Activated CD4-positive, alpha-beta T cell treated with anti-CD3 and anti-CD28 coated beads, Interleukin-2, amount 10 ng/mL, durations not matched to agents 24 days and 14 days (primary cell): ENCODE measurements at places on chromosomes 6 and 20.

DNA sequence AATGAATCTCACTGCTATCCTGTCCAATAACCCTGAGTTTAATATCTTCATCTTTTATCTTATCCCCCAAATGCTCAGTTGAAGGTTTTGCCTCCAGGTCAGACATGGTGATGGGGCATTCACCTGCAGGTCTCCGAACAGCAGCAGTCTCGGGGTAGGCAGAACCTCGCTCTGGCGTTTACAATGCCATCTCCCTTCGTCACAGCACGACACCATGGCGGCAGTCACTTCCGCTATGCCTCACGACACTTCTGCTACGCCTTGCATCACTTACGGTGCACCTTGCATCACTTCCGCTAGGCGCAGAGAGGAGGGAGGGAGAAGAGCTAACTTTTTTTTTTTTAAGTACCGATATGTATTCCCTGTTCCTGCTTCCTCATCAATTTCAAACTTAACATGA is 194.9 kb downstream of the BCAS1 start:
- no peaks in the 10 kb centered on the region for H3K36me3 ChIP-seq
- no peak overlapping the region for H3K27ac ChIP-seq

GRCh38 chr6:161446296-161446925 is 172.6 kb upstream of the AGPAT4 start:
- DNase-seq = no peak
- H3K36me3 ChIP-seq = no peaks in the 10 kb centered on the region
- H3K4me1 ChIP-seq = peaks cover 3% of the 10 kb centered on the region
- H3K27ac ChIP-seq = no peak overlapping the region

GRCh38 chr6:53634184-53634631 is 31.3 kb downstream of the KLHL31 start:
- no peak overlapping the region for H3K27ac ChIP-seq
- peaks cover 15% of the 10 kb centered on the region for H3K27me3 ChIP-seq
- no peaks in the 10 kb centered on the region for H3K36me3 ChIP-seq
- no peak for DNase-seq

GRCh38 chr20:62461157-62461556 is 14.6 kb downstream of the GATA5 start:
- H3K36me3 ChIP-seq = no peaks in the 10 kb centered on the region
- no peaks in the 10 kb centered on the region for H3K4me1 ChIP-seq
- no peak overlapping the region for H3K27ac ChIP-seq
- no peak overlapping the region for H3K4me3 ChIP-seq
- peaks cover 2% of the 10 kb centered on the region for H3K27me3 ChIP-seq
- DNase-seq = no peak

DNA sequence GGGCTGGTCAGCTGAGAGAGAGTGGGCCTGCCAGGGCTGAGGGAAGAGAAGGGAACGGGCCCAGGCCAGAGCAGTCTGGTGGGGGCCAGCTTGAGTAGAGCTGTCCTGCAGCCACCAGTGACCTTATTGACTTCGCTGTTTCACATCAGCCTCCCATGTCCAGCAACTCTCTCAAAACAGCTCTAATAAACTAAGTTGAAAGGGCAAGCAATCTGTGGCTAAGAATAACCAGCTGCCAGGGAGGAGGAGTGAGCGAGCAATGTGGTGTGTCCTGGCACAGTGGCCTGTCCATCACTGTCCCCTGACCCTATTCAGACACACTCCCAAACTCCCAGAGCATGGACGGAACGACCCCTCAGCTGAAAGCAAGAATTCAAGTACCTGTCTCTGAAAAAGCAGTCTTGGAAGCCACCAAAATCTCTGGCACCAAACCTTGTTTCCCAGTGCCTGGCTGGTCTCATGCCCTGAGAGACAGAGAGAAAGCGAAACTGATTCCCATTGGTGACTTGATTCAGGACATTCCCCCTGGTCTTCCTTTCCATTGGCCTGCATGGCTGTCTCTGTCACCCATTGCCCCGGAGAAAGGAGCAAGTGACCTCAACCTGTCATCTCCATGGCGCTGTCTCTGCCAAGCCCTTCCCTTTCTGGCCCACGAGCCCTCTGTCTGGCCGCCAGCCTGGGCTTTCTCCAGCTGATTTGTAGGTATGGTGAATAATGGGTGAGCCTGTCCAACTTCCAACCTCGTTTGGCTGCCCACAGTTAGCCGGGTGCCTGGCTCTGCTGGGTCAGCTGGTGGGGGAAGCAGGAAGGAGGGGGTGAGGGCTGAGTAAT is at the start of gene DDO:
DDO (minus strand) TSS at position 490 of the 831 bp plus-strand sequence. CDS start 2,113 bp downstream, outside the sequence.
- H3K27me3 ChIP-seq = peaks cover 2% of the 10 kb centered on the region
- peaks cover 6% of the 10 kb centered on the region for H3K4me1 ChIP-seq
- H3K36me3 ChIP-seq = no peaks in the 10 kb centered on the region

DNA sequence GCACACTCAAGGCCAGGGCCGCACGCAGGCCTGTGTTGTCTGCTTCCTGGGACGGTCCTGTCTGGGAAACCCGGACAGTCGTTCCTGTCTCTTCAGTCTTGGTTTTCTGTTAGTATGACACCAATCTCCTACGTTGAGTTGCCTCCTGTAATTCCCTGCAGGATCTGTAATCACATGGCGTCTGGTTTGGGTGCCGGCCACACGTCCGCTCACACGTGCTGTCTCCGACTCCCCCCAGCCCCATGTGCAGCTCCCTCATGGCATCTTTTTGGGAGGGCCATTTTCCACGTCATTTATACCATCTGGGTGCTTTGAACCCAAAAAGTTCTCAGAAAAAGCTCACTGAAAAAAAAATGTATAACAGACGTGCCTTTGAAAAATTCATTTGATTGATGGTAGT is 23.2 kb downstream of the DLL1 start:
- H3K4me1 ChIP-seq = peaks cover 10% of the 10 kb centered on the region
- DNase-seq = no peak
- H3K4me3 ChIP-seq = no peak overlapping the region
- no peak overlapping the region for H3K27ac ChIP-seq
- no peaks in the 10 kb centered on the region for H3K36me3 ChIP-seq
- H3K27me3 ChIP-seq = peaks cover 54% of the 10 kb centered on the region

- no peak overlapping the region for H3K27ac ChIP-seq
- H3K4me3 ChIP-seq = no peak overlapping the region
- peaks cover 13% of the 10 kb centered on the region for H3K4me1 ChIP-seq
Observed at GRCh38 chr6:5337573-5337972, 76.3 kb downstream of the FARS2 start.

DNA sequence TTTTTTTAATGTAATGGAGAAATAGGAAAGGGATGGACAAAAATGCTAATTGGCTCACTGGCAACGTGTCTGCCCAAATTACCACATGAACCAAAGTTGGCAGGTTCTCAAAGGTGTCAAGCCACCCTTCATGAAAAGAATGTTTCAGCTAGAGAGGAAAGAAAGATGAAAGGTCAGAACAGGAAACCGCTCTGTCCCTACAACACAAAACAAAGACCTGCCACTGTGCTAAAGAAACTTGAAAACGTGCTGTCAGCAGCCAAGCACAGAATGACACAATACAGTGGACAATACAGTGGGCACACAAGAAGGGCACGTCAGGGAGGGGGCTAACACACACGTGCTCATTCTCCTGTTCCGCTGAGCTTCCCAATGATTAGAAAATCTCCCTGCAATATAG is 4.9 kb downstream of the PREP start:
- H3K4me3 ChIP-seq = peak overlapping the region; percentile 31
- DNase-seq = no peak
- H3K36me3 ChIP-seq = peaks cover 29% of the 10 kb centered on the region
- peaks cover 41% of the 10 kb centered on the region for H3K4me1 ChIP-seq
- H3K27ac ChIP-seq = no peak overlapping the region
- no peaks in the 10 kb centered on the region for H3K27me3 ChIP-seq

- H3K4me3 ChIP-seq = no peak overlapping the region
- DNase-seq = no peak
- H3K27ac ChIP-seq = no peak overlapping the region
- H3K36me3 ChIP-seq = no peaks in the 10 kb centered on the region
- H3K27me3 ChIP-seq = no peaks in the 10 kb centered on the region
Observed at GRCh38 chr6:50120300-50120699, 70.6 kb upstream of the DEFB112 start.

DNA sequence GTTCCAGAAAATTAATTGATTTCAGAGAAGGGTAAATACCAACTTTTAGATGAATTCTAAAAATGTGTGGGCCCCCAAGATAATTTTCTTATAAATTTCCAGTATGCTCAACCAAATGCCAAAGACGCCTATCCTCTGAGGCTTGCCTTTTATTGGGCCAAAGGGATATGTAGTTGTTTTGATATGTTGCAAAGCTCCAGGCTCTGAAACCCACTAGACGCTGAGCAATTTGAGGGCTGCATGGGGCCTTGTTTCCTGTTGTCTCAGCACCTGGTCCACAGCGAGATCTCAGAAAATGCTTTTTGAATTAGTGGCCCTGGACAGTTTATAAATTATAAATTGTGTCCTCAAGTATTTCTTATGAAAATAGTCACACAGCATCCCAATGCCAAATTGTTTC is 397.2 kb downstream of the SAMD5 start:
- no peak for DNase-seq
- H3K36me3 ChIP-seq = no peaks in the 10 kb centered on the region
- H3K4me1 ChIP-seq = no peaks in the 10 kb centered on the region
- no peaks in the 10 kb centered on the region for H3K27me3 ChIP-seq

GRCh38 chr20:37853823-37854375 is 49.0 kb upstream of the VSTM2L start:
- peaks cover 18% of the 10 kb centered on the region for H3K36me3 ChIP-seq
- DNase-seq = no peak
- H3K4me3 ChIP-seq = no peak overlapping the region
- no peaks in the 10 kb centered on the region for H3K27me3 ChIP-seq
- H3K27ac ChIP-seq = peak overlapping the region; percentile 46

DNA sequence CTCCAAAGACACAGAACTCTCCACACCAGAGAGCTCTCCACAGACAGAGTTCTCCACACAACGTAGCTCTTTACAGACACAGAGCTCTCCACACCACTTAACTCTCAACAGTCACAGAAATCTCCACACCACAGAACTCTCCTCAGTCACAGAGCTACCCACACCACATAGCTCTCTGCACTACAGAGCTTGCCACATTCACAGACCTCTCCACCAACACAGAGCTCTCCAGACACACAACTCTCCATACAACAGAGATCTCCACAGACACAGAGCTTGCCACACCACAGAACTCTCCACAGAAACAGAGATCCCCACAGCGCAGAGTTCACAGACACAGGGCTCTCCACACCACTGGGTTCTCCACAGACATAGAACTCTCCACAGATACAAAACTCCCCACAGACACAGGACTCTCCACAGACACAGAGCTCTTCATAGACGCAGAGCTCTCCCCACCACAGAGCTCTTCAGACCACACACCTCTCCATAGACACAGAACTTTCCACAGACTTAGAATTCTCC is 52.5 kb downstream of the ERMARD start:
- DNase-seq = no peak
- peaks cover 44% of the 10 kb centered on the region for H3K27me3 ChIP-seq
- no peaks in the 10 kb centered on the region for H3K36me3 ChIP-seq
- H3K4me1 ChIP-seq = peaks cover 43% of the 10 kb centered on the region
- peak overlapping the region; percentile 5 for H3K4me3 ChIP-seq
- H3K27ac ChIP-seq = no peak overlapping the region

DNA sequence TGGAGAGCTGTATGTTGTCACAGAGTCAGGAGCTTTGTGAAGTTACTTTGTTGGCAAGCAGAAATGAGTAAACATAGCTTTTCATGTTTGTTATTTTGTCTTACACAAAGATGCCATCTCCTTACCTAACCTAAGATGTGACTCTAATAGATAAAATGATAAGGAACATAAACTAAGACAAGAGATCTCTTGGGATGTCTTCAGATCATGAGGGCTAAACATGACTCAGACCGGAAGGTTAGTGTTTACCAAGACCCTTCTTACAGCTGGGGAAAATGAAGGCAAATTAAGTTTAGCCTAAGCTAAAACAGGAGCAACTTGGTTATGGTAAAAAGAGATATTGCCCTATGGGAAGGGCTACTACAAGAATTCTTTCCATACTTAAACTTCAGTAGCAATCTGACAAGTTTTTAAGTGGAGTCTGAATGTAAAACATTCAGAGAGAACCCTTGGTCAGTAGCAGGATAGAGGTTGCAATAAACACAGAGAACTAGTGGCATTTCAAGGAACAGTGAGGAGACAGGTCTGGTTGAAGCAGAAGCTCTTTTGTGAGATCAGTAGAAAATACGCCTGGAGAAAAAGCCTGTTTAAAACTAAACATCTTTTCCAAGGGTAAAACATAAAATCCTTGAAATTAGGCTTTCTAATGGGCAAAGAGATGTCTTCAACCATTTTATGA is 29.9 kb downstream of the SGK1 start:
- DNase-seq = no peak
- peak overlapping the region; percentile 74 for H3K4me3 ChIP-seq
- no peaks in the 10 kb centered on the region for H3K36me3 ChIP-seq
- peak overlapping the region; percentile 96 for H3K27ac ChIP-seq
- peaks cover 20% of the 10 kb centered on the region for H3K4me1 ChIP-seq
- H3K27me3 ChIP-seq = no peaks in the 10 kb centered on the region

- no peaks in the 10 kb centered on the region for H3K4me1 ChIP-seq
- no peak overlapping the region for H3K4me3 ChIP-seq
Observed at GRCh38 chr20:54093423-54094267, 23.3 kb upstream of the BCAS1 start.

DNA sequence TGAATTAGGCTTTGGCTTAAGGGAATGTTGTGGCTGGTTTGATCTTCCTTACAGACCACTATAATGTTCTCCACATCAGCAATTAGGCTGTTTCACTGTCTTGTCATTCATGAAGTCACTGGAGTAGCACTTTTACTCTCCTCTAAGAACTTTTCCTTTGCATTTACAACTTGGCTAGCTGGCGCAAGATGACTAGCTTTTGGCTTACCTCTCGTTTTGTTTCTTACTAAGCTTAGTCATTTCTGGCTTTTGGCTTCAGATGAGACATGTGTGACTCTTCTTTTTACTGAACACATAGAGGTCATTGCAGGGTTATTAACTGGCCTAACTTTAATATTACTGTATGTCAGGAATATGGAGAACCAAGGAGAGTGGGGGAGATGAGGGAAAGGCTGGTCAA is 143.2 kb downstream of the PTCHD4 start:
- no peak overlapping the region for H3K4me3 ChIP-seq
- H3K36me3 ChIP-seq = no peaks in the 10 kb centered on the region
- no peaks in the 10 kb centered on the region for H3K4me1 ChIP-seq
- no peaks in the 10 kb centered on the region for H3K27me3 ChIP-seq
